ENCODE measurements at places on chromosomes 7 and 10. TPM values are rescaled to one million over a fixed set of nuclear protein-coding genes. Genes with fewer than 3 reads are reported as not detected.

GRCh38 chr7:107232568-107233090 lies 63.8 kb downstream of the HBP1 start:
- H3K36me3 ChIP-seq, result peaks cover 12% of the 10 kb centered on the region
- DNase-seq, result no peak
- no peaks in the 10 kb centered on the region for H3K27me3 ChIP-seq
- H3K4me3 ChIP-seq, result no peak overlapping the region

- no peak for DNase-seq
- H3K27me3 ChIP-seq, result no peaks in the 10 kb centered on the region
- no peaks in the 10 kb centered on the region for H3K36me3 ChIP-seq
- H3K27ac ChIP-seq, result no peak overlapping the region
Observed at GRCh38 chr10:58838561-58839208, 326.0 kb downstream of the BICC1 start.

DNA sequence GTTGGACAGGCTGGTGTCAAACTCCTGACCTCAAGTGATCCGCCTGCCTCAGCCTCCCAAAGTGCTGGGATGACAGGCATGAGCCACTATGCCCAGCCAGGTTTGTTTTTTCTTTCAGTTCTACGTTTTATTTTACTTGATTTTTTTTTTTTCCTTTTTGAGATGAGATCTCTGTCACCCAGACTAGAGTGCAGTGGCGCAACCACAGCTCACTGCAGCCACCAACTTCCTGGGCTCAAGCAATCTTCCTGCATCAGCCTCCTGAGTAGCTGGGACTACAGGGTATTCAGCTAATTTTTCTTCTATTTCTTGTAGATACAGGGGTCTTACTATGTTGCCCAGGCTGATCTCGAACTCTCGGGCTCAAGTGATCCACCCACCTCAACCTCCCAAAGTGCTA lies 24.3 kb downstream of the GDI2 start:
- H3K4me1 ChIP-seq, result peaks cover 9% of the 10 kb centered on the region
- H3K4me3 ChIP-seq, result no peak overlapping the region
- H3K27ac ChIP-seq, result no peak overlapping the region
- no peaks in the 10 kb centered on the region for H3K27me3 ChIP-seq

DNA sequence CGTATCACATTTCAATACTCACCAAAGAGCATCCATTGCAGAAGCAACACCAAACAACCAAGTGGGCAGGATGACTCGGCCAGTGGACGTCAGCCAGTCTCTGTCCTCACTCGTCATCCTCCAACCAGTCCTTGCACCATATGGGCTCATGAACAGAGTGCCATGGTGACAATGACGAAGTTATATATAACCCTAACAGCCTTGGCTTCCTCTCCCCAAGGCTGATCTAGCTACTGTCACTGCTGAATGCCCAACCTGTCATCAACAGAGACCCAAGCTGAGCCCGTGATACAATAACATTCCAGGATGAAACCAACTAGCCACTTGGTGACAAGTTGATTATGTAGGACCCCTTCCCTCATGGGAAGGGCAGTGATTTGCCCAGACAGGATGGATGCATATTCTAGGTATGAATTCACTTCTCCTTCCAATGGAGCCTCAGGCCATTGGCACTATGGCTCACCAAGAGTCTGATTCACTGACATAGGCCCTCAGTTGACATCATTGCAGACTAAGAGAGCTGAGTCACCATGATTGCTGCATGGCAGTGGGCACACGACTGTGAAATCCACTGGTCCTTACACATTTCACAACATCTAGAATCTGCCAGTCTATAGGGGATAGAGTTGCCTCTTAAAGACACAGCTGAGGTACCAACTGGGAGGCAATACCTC lies 26.3 kb upstream of the PPIF start:
- no peaks in the 10 kb centered on the region for H3K27me3 ChIP-seq
- DNase-seq, result no peak
- H3K36me3 ChIP-seq, result no peaks in the 10 kb centered on the region
- H3K27ac ChIP-seq, result no peak overlapping the region
- peaks cover 90% of the 10 kb centered on the region for H3K4me1 ChIP-seq
- H3K4me3 ChIP-seq, result no peak overlapping the region

- no peak overlapping the region for H3K27ac ChIP-seq
- no peak overlapping the region for H3K4me3 ChIP-seq
- DNase-seq, result no peak
- no peaks in the 10 kb centered on the region for H3K36me3 ChIP-seq
- no peaks in the 10 kb centered on the region for H3K4me1 ChIP-seq
Observed at GRCh38 chr10:131693766-131694165, 207.0 kb upstream of the PPP2R2D start.

DNA sequence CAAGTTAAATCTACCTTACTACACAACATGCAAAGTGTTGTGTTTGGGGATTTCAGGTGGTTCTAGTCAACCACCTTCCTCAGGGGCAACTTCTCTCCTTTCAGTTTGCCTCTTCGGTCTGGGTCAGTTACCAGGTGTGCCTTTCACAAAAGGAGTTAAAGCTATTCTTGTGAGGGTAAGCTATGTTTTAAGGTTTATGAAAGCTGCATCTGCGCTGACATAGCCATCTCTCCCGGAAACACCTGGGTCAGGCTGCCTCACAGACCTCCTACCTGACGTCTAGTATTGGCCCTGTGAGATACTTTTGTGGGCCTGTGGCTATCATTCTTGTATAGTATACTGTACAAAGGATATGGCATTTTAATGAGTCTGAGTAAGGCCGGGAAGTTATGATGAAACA lies 67.7 kb upstream of the ITGA8 start:
- no peak overlapping the region for H3K27ac ChIP-seq
- no peak overlapping the region for H3K4me3 ChIP-seq
- H3K36me3 ChIP-seq, result peaks cover 47% of the 10 kb centered on the region

- peak; percentile 34 for DNase-seq
- peaks cover 7% of the 10 kb centered on the region for H3K4me1 ChIP-seq
- H3K27ac ChIP-seq, result no peak overlapping the region
- H3K4me3 ChIP-seq, result no peak overlapping the region
Observed at GRCh38 chr10:74977913-74978847, 133.3 kb upstream of the SAMD8 start.

GRCh38 chr7:4602905-4603842 lies 78.9 kb upstream of the FOXK1 start:
- DNase-seq, result no peak
- no peak overlapping the region for H3K4me3 ChIP-seq
- H3K4me1 ChIP-seq, result no peaks in the 10 kb centered on the region
- no peaks in the 10 kb centered on the region for H3K36me3 ChIP-seq
- H3K27me3 ChIP-seq, result no peaks in the 10 kb centered on the region
- no peak overlapping the region for H3K27ac ChIP-seq

- H3K27ac ChIP-seq, result no peak overlapping the region
- H3K4me1 ChIP-seq, result no peaks in the 10 kb centered on the region
- no peaks in the 10 kb centered on the region for H3K36me3 ChIP-seq
- H3K4me3 ChIP-seq, result no peak overlapping the region
Observed at GRCh38 chr7:130091999-130092398, 21.7 kb downstream of the KLHDC10 start.

- DNase-seq, result no peak
- H3K27me3 ChIP-seq, result no peaks in the 10 kb centered on the region
- H3K27ac ChIP-seq, result no peak overlapping the region
- peaks cover 3% of the 10 kb centered on the region for H3K36me3 ChIP-seq
- no peaks in the 10 kb centered on the region for H3K4me1 ChIP-seq
Observed at GRCh38 chr7:151722533-151722932, 154.4 kb downstream of the PRKAG2 start.

DNA sequence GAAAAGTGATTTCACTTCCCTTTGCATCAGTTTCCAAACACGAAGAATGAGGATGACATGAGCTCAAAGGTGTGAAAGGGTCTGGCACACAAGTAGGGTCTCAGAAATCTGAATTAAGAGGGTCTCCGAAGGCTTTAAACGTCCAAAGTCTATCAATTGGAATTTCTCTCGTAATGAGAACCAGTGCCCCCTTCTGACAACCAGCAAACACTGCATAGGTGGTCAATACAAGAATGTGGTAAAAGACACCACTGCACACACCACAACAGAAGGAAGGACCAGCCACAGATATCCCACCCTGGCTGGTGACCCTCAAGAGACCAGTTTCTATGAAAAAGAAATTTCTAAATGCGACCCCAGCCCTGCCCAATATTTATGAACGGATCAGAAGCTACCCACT lies 78.1 kb downstream of the CALN1 start:
- no peak for DNase-seq
- H3K4me3 ChIP-seq, result no peak overlapping the region
- no peaks in the 10 kb centered on the region for H3K36me3 ChIP-seq
- no peak overlapping the region for H3K27ac ChIP-seq

DNA sequence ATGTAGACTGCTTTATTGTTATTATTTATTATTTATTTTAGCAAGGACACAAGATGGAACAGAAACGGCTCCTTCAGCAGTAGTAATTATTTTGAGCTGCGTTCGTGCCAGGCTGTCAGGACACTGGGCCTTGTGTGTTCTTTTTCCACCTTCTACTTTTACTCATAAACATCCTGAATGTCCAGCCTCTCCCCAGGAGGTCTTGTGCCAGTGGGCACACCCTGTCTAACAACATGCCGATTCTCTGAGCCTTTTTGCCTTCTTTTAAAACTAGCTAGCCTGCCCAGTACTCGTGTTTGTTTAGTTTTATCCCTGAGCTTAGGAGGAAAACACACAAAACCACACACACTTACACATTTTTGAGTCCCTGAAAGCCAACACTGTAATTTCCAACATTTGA lies 1.2 kb downstream of the SCIN start:
- H3K27ac ChIP-seq, result no peak overlapping the region
- H3K27me3 ChIP-seq, result peaks cover 18% of the 10 kb centered on the region
- peaks cover 18% of the 10 kb centered on the region for H3K4me1 ChIP-seq
- H3K36me3 ChIP-seq, result no peaks in the 10 kb centered on the region
- DNase-seq, result no peak

DNA sequence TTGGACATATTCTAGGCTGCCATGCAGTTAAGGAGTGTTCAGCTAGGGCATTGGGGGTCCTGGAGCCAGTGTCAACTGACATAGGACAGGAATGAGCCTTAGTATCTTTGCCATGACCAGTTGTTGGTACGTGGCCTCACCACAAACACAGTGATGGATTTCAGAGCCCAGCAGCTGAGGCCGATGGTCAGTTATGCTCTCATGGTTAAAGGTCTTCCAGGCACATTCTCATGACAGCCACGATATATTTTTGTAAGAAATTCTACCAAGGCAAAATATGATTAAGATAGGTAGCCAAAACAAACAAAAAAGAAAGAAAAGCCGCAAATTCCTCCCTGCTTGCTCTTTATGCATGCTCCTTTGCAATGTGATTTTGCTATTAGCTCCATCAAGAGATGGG lies 47.8 kb downstream of the CDHR3 start:
- H3K4me1 ChIP-seq, result peaks cover 7% of the 10 kb centered on the region
- H3K27ac ChIP-seq, result no peak overlapping the region
- DNase-seq, result no peak
- no peaks in the 10 kb centered on the region for H3K36me3 ChIP-seq

DNA sequence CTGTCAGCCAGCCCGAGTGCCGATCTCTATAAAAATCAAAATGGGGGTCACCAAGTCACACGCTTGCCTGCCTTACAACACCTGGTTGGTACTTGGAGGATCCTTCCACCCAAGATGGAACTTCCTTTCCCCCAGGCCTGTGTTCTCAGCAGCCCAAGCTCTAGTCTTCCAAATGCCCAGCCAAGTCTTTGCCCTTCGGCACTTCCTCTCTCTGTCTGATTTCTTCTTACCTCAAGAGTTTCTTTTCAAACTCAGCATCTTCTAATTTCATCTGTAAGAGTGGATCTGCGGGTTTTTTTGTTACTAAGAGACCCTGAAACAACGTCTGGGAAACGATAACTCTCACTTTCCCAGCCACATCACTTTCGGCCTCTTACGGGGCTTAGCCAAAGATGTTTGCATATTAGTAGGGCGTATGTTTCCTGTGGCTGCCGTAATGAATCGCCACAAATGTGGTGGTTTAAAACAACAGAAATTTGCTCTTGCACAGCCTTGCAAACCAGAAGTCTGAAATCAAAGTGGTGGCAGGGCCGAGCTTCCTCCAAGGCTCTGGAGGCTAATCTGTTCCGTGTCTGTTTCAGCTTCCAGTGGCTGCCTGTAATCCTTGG lies 219.9 kb downstream of the TCF7L2 start:
- H3K36me3 ChIP-seq, result no peaks in the 10 kb centered on the region
- H3K4me1 ChIP-seq, result no peaks in the 10 kb centered on the region

The TRIL gene
- total RNA-seq, result not detected

The MRPS33 gene
- total RNA-seq, result 38.6 TPM

The ABHD11 gene
- 15.3 TPM for total RNA-seq

The CALHM1 gene
- total RNA-seq, result not detected

The HOXA5 gene
- not detected for total RNA-seq

The HKDC1 gene
- 2.7 TPM for total RNA-seq

The UBTD1 gene
- 1.0 TPM for total RNA-seq

Measured in T-cell (primary cell).